Fibroblast of skin of left quadriceps (primary cell): ENCODE measurements at places on chromosomes 1 and 21.

- DNase-seq: no peak
Observed at GRCh38 chr1:3265835-3266805, 188.3 kb upstream of the ARHGEF16 start.

DNA sequence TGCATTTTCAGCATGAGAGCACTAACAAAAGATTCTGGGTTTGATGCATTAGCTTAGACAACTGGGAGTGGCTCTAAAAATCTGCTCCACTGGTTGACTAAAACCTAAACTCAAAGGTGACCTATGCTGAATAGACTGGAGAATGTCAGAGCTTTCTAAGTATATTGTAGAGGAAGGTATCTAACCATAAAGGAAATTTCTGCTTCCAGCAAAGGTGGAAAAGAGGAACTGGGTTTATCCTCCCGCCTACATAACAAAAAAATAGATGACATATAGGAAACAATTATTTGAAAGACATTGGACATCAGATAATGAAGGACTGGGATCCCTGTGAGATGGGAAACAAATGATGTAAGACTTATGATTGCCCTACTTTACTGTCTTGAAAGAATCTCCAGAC lies 35.8 kb upstream of the CR2 start:
- DNase-seq: no peak

- no peak for DNase-seq
Observed at GRCh38 chr1:29394521-29395225, 158.4 kb downstream of the PTPRU start.

- DNase-seq: no peak
Observed at GRCh38 chr1:210944252-210944651, 189.7 kb downstream of the KCNH1 start.

- DNase-seq: peak; percentile 51
Observed at GRCh38 chr1:89563957-89564604, 39.5 kb downstream of the LRRC8B start.

DNA sequence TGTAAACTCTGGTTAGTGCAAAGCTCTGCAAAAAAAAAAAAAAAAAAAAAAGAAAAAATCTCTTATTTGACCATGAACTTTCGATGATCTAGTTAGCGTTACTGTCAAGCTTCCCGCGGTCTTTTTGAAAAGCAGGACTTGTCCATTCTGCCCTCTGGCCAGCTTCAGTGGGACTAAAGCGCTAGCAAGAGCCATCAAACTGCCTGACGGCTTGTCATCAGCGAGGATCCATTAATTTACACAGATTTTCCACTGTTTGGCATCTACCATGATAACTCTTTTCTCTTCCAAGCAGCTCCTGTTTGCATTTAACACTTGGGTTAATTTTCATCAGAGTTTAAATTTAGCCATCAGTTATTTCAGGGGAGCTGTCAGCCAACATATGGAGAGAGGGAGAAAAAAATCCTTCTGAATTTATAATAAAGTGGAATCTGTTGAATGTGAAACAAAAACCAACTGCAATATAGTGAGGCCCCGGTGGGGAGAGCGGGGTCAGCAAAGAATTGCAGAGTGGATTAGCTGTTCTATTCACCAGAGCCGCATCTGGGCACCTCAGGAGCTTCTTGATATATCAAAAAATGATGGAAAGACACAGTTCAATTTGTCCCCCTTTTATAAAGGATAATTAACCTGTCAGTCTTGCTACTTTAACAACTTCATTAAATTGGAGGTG lies 298.2 kb downstream of the SPATA17 start:
- no peak for DNase-seq

GRCh38 chr1:193458628-193459027 lies 272.2 kb upstream of the B3GALT2 start:
- no peak for DNase-seq

DNA sequence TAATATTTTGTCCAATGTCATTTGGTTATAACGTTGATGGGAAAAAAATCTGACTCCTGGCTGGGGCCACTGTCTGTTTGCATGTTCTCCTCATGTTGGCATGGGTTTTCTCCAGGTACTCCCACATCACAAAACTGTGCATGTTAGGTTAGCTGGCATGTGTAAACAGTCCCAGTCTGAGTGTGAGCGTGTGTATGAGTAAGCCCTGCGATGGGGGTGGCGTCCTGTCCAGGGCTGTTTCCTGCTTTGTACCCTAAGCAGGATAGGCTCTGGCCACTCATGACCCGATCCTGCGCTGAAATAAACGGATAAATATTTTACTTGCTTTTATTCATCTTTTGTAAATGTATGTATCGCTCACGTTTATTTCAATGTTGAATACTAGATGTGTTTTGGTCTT lies 13.5 kb downstream of the EFCAB14 start:
- no peak for DNase-seq

GRCh38 chr1:100359139-100359538 lies 6.8 kb downstream of the CDC14A start:
- DNase-seq: no peak

DNA sequence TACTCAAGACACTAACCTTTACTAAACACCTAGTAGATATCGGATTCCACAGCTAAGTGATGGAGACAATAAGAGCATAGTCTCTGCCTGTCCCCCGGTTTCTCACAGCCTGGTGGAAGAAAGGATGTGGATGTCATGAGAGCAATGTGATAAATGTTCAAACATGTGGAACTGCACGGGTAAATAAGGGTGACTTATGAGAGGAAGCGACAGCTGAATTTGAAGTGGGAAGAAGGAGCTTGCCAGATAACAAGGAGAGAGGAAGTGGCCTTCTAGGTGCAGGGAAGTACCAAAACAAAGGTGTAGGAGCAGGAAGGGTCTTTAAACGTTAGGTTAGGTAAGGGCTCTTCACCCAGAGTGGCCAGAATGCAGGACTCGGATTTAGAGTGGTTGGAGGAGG lies 178.6 kb upstream of the NRIP1 start:
- no peak for DNase-seq
